ENCODE measurements at places on chromosomes 4 and X.

DNA sequence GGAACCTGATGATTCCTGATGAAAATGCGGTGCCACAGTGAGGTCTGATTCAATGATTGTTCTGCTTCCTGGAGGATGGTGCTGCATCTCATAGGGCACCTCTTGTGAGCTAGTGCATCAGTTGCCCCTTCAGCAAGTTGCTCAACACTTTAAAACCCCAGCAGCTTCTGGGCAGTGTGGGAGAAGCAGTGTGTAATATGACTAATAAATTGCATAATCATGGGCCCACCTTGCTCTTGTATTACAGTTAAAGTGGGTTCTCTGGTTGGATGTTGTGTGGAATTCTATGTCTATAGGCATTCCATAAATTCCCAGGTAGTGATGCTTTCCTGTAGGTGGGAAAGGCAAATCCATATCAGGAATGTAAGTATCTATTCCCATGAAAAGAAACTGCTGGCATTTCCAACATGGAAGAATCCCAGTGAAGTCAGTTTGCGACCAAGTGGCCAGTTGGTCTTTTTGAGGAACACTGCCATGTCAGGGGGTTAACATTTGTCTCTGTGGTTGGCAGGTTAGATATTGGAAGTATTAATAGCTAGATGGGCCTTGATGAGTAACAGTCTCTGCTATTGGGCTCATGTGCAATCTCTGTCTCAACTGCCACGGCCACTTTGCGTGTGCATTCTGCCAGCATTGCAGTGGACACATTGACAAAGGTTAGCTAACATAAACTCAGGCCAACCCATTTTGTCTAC is 121.1 kb upstream of the OTUD4 start:
- no peak for DNase-seq

DNA sequence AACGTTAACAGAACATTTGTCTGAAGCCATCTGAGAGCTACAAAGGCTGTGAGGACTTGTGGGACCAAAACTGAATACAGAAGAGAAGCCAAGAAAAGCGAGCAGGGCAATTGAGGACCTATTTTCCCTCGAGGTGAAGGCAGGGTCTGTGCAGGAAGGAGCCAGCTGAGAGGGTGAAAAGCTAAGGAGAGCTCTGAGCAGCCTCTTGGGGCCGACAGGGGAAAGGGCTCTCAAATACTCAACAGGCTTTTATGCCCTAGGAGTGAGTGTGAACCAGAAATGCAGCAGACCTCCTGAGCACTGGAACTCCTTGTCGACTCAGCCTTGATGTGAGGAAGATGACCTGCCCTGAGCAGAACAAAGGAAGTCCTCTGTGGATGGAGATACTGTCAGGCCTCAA is 54.2 kb downstream of the C4orf50 start:
- DNase-seq, result no peak

DNA sequence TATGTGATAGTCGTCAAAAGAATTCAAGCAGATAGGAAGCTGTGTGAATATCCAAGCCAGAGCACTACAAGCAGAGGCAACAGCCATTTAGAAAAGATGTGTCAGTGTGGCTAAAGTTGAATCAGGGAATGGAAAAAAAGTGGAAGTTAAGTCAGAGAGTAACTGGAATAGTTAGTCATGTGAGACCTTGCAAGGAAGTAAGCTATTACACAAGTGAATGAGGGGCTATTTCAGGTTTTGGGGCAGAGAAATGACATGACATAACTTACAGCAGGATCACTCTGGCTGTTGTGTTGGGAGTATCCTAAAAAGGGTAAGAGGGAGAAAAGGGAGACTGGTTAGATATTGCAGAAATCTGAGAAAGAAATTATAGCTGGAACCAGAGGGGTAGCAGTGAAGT is 236.6 kb upstream of the PCDH18 start:
- DNase-seq, result peak; percentile 6

GRCh38 chr4:83013420-83013867 is 2.8 kb upstream of the LIN54 start:
- DNase-seq, result no peak

DNA sequence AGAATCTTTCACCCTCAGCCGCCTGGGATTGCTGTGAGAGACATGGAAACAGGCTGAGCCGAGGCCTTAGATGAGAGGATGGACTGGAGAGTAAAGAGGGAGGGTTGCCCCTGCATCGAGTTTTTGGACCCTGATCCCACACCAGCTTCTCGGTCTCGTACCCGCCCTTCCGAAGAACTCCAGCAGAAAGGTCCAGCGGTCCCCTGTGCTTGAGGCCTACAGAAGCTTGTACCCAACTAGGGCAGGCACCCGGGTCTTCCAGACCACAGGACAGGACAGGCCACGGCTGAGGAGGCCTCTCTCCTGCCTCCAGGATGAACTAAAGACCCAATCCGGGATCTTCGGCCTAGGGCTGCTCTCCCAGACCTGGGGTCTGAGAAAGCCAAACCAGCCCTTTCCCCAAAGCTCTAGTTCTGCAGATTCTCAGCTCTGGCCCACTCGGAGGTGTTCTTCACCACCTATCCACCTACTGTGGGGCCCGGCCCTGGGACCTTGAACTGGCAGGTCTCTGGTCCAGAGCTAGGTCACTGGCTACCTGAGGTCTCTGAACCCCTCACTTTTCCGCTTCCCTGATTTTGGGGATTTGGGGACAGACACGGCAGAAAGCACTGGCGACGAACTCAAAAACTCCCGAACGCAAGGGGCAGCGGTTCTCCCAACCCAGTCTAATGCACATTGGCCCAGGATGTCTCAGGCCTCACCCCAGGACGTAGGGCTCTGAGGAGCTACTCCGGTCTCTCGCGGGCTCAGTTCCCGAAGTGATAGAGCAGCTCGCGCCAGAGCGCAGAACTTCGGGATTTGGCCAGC is 1.1 kb downstream of the NKX3-2 start:
- DNase-seq, result no peak

DNA sequence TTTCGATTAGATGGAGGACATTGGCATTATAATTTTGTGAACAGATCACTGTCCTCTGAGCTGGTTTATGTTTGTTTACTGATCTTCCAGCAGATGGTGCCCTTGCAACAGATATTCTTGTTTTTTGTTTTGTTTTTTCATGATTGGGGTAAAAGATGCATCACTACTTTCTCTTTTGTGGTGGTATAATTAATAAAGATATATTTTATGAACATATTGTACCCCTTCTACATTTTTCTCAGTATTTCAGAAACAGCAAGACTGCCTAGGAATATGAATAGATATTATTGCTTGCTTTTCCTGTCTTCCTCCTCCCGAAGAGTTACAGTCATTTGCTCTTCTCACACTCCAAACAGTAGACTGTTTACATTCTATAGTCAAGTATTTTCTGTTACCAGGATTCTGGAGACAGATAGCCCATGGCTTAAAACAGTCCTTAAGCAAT is 905.2 kb downstream of the TRAM1L1 start:
- DNase-seq, result no peak

GRCh38 chrX:11929476-11929875 is 171.4 kb downstream of the MSL3 start:
- DNase-seq, result no peak

- no peak for DNase-seq
Observed at GRCh38 chrX:74781507-74782034, 143.7 kb downstream of the NEXMIF start.

GRCh38 chrX:30870572-30870971 is 18.5 kb downstream of the TAB3 start:
- no peak for DNase-seq

DNA sequence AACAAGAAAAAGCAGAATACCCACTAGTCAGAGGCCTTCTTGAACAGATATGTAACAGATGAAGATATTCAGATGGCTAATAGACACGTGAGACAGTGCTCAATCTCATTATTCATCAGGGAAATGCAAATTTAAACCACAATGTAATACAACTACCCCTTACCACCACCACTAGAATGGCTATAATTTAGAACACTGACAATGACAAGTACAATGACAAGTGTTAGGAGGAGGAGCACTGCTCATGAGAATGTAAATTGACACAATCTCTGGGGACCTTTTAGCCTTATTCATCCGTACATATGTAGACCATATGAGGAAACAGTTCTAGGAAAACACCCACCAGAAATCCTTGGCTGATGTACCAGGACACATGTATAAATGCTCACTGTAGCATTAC is 13.1 kb downstream of the ZNF81 start:
- no peak for DNase-seq

DNA sequence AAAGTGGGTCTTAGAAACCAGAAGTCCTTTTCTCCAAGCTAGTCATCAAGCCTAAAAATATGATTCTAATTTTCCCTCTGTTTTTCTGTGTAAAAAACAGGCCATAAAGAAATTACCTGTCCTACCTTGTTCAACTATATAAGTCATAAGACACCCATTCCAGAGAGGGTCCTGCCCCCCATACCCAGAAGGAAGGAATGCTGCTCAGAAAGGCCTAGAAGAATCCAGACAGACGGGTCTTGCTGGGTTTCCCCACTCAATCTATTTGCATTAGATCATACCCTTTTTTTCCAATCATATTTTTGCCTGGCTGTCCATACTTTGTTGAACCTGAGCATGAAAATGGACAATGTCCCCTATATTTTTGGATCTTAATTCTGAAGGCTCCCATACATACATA is 16.3 kb upstream of the XAGE2 start:
- DNase-seq, result no peak

- DNase-seq, result no peak
Observed at GRCh38 chrX:125203737-125204578, 115.7 kb upstream of the TEX13C start.

- no peak for DNase-seq
Observed at GRCh38 chrX:130419263-130419662, 17.5 kb downstream of the RBMX2 start.

DNA sequence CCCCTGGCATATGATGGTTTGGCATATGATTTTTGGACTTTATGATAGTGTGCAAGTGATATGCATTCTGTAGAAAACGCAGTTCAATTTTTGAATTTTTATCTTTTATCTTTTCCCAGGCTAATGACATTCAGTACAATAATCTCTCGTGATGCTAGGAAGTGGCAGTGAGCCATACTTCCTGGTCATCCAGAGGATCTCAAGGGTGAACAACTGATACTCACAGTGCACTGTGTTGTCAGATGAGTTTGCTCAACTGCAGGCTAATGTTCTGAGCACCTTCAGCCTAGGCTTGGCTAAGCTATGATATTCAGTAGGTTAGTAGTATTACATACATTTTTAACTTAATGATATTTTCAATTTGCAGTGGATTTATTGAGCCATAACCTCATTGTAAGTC is 405.3 kb downstream of the PCDH7 start:
- DNase-seq, result no peak

GRCh38 chr4:93086356-93086755 is 742.2 kb upstream of the ATOH1 start:
- DNase-seq, result no peak

- DNase-seq, result no peak
Observed at GRCh38 chrX:143171703-143172102, 146.0 kb downstream of the SPANXN4 start.

GRCh38 chr4:125388613-125389012 is 73.9 kb downstream of the FAT4 start:
- DNase-seq, result no peak

- no peak for DNase-seq
Observed at GRCh38 chr4:70863099-70863790, 23.6 kb upstream of the GRSF1 start.

GRCh38 chr4:145390571-145390970 is 91.1 kb upstream of the SMAD1 start:
- DNase-seq, result no peak

- DNase-seq, result no peak
Observed at GRCh38 chr4:188305690-188306089, 166.4 kb downstream of the TRIML1 start.

DNA sequence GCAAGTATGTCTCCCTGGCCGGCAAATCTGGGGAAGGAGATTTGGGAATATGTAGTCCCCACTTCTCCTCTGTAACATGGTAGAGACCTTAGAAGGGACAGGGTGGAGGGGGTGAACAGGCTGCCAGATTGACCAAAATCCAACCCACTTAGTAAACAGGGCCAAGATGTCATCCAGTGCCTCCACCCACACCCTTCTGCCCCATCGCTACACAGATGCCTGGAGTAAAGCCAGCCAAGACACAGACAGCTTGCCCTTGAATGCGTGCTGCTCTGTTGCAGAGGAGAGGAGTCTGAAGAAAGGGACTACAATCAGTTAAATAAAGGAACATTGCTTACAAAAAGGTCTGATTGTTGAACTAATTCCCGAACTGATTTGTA is 160.1 kb upstream of the LDB2 start:
- DNase-seq, result no peak

DNA sequence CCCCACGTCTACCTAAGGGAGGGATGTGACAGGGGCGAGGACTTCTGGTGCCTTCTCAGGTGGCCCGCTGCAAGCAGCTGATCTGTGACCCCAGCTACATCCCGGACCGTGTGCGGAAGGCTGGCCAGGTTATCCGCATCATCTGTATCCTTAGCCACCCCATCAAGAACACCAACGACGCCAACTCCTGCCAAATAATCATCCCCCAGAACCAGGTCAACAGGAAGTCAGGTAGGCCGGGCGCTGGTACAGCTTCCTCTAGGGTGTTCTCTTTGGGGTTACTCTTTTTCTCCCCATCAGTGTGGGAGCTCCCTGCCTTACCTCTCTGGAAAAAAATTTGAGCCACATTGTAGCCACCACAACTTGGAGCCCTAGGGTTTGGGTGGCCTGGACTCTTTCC is 2.4 kb upstream of the FAM50A start:
- DNase-seq, result no peak

DNA sequence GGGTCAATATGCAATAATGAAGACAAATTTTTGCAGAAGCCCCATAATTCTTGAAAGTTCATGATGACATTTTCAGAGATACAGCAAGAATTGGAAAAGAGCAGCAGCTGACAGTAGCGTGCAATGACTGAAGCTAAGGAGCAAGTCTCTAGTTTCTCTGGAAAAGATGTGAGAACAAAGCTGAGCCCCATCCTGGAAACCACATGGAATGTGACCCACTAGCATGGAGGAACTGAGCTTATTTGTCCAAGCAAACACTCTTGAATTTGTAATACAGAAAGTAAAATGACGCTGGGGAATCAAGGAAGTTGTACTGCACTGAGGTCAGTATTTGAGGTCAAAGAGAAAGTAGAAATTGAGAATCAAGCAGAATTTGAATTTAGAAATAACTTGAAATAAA is 1447.2 kb downstream of the FSTL5 start:
- DNase-seq, result no peak

DNA sequence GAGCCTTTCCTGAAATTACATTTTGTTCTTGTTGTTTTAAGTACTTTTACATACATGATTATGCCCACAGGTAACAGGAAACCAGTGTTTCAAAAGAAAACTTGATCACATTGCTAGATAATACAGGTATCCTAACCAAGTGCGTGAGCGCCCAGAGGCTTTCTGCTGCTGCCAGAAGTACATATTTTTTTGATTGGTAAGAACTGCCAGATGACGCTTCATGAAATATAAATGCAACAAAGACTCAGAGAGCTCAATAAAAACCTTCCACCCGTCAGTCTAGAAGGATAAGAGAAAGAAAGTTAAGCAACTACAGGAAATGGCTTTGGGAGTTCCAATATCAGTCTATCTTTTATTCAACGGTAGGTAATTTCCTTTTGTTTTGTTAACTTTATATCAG is at the start of gene EPGN:
Gene EPGN (plus strand): TSS at position 256 of the 400 bp plus-strand sequence. CDS start 64 bp downstream, at position 320.
- no peak for DNase-seq

DNA sequence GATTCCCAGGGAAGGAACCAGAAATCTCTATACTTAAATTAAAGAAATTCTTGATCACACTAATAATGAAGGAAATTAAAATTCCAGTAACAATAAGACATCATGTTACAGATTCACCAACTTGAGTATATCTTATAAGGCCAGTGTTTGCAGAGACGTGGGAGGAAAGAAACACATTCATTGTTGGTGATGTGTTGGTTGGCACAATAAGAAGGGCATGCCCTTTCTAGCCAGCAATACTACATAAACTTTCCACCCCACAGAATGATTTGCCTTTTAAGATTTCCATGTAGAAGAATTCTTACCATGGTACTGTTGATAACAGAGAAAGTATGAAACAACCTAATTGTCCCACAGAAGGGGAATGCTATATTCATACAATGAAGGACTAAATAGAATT is 581.5 kb downstream of the STIM2 start:
- no peak for DNase-seq

Measured in HL-60 (cell line).